ENCODE measurements at places on chromosomes 1 and 21. TPM values are rescaled to one million over a fixed set of nuclear protein-coding genes. Genes with fewer than 3 reads are reported as not detected.

GRCh38 chr1:222772996-222773379 lies 36.0 kb downstream of the FAM177B start:
- DNase-seq: no peak

OTUD3 gene
- total RNA-seq: 17.4 TPM

- no peak for DNase-seq
These were observed 41.5 kb downstream of the LHX9 start for GRCh38 chr1:197958438-197959305.

DNA sequence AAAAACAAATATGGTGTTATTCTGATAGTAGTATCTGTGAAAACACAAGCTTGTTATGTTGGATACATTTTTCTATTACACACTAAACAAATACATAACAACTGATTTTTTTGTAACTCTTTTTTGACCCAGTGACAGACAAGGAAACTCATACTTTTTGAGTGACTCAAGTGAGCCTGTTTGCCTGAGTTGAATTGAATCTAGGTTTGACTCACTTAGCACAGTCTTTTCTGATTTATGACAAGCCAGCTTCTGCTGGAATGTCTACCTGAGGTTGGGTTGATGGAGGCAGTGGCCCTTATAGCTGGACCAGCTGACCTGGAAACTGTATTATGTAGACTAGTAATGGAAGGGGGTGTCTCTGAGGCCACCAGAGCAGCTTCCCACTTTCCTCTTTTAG lies 4.2 kb upstream of the CLCA4 start:
- no peak for DNase-seq

GRCh38 chr1:198647055-198647454 lies 8.2 kb downstream of the PTPRC start:
- DNase-seq: no peak

SFN gene
- total RNA-seq: 1.5 TPM

- DNase-seq: no peak
These were observed 314.2 kb upstream of the POU3F1 start for GRCh38 chr1:38360807-38361206.

GRCh38 chr1:229272164-229273158 lies 1.6 kb downstream of the RAB4A start:
- DNase-seq: no peak

MR1 gene
- total RNA-seq: 7.5 TPM

PAPPA2 gene
- total RNA-seq: 5.1 TPM

- DNase-seq: no peak
These were observed 126.5 kb downstream of the CRYAA start for GRCh38 chr21:43295066-43295958.

GRCh38 chr1:23537296-23537973 lies 6.4 kb upstream of the E2F2 start:
- DNase-seq: no peak

GRCh38 chr1:41426201-41426890 lies 58.1 kb downstream of the EDN2 start:
- DNase-seq: no peak

- no peak for DNase-seq
These were observed 1175.9 kb upstream of the B3GALT2 start for GRCh38 chr1:194362327-194362726.

CD53 gene
- total RNA-seq: 18.7 TPM

DNA sequence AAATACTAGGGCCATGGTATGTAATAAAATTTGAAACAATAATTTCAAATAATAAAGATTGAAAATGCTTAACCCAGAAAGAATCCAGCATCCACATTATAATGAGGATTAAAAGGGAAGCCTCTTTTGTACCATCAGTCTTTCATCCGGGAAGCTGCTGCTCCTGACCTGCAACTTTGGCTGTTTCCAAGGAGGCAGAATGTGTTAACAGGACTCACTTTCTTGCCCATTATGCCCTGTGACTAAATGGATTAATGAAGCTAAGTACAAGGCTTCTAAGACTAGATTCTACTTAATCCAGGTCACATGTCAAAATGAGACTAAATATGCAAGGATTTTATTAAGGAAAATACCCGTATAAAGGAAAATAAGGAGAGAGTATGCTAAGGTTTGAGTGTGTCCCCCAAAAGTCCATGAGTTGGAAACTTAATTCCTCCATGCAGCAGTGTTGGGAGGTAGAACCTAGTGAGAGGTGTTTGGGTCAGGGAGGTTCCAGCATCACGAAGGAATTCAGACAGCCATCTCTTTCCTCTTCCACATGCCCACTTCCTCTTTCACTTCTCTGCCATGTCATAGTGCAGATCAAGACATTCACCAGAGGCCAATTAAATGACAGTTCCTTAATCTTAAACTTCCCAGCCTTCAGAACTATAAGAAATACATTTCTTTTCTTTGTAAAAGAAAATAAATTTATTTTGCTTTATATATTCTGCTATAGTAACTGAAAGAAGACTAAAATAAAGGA lies 27.7 kb downstream of the FMO2 start:
- DNase-seq: no peak

ETV3L gene
- 0.47 TPM for total RNA-seq

GRCh38 chr1:212055333-212055732 lies 19.8 kb downstream of the DTL start:
- no peak for DNase-seq

- no peak for DNase-seq
These were observed 13.4 kb upstream of the WDR26 start for GRCh38 chr1:224447971-224448370.

- peak; percentile 91 for DNase-seq
These were observed 63.5 kb upstream of the SSX2IP start for GRCh38 chr1:84753516-84754385.

OLIG2 gene
- 130 TPM for total RNA-seq

DNA sequence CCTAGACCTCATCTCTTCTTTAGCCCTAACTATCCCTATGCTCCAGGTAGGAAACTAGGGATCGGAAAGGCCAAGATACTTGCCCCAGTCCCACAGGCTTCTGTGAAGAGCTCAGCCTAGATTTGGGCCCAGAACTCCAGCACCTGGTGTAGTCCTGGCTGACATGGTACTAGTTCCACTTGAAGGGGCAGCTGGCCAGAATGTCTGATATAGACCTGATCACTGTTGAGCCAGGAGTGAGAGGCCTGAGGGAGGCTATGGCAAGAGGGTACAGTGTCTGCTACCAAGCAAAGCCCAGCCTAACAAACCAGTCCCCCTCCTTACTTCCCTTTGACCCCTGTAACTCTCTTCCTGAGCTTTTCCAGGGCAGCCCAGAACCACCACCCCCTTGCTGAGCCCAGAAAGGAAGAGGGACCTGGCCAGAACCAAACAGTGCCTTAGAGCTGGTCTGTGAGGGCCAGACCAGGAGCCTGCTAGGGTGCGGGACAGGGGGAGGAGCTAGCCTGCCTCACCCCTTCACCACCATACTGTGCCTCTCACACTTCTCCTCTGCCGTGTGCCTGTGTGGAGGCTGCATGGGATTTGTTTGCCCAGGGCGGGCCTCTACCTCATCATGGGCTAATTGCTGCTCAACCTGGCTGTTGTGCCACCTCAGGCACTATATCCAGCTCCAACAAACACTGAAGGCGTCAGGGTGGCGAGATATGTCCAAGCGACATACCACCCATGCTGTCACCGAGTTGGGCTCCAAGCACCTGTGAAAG lies 10.9 kb downstream of the POMGNT1 start:
- DNase-seq: no peak

TNNT2 gene
- 42.6 TPM for total RNA-seq

DNA sequence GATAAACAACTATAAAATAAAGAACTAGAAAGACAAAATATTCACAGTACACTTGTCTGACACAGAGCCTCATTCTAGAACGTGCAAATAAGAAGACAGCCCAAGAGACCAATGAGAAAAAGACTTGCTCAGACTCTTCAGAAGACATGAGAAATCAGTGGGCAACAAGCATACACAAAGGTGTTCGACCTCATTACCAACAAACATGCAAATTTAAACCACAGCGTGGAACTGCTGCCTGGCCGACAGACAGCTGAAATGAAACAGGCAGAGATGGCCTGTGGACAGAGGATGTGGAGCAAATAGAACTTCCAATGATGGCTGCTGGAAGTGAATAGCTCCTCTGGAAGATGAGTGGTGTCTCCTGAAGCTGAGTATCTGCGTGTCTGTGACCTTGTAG lies 22.4 kb upstream of the COL6A1 start:
- DNase-seq: no peak

DNA sequence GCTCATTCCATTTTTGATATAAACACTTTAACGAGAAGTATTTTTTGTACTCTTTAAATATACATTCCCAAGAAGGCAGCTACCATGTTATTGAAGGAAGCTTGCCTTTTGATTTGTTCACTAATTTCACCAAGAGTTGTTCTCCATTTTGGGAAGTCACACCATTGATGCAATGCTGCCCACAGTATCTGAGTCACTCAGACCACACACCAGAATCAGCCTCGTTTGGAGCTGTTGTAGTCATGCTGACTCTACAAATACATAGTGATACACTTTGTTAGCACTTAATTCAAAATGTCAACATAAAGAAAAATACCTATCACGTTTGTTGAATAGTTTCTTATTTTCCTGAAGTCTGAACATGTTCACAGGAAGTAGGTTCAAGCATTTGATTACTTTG lies 78.7 kb downstream of the PAPPA2 start:
- no peak for DNase-seq

DNA sequence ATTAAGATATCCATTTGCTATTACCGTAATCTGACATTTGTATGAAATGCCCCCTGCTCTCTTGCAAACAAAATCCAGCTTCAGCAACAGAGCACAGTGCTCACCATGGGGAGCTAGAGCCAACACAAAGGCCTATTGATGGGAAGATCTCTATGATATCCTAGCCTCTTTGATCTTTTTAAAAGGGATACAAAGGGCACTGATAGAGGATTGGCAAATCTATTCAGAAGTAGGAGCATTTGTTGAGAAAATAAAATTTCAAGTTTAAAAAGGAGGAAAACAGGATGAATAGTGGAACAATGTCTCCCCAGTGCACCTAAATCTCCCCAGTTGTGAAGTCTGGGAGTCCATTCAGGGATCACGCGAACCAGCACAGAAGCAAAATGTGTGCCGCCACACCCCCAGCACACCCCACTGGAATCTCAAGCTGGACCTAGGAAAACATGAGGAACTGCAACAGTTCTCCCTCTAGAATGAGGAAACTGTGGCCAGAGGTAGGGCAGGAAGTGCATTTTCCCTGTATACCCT lies 32.2 kb downstream of the MRAP start:
- DNase-seq: no peak

DNA sequence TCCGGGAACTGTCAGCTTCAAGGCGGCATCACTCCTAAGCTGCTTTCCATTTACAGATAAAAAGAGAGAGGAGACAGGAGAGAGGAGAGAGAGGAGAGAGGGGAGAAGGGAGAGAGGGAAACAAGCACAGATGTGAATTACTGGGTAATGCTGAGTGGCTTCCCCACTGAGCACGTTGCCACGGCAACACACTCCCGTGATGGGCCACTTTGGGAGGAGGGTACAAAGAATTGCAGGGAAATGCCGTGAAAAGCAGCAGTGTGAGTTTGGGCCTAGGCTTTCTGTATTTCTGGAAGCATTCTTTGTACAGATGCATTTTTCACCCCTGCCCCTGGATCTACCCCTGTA lies 128.0 kb upstream of the IRF2BP2 start:
- no peak for DNase-seq

DNA sequence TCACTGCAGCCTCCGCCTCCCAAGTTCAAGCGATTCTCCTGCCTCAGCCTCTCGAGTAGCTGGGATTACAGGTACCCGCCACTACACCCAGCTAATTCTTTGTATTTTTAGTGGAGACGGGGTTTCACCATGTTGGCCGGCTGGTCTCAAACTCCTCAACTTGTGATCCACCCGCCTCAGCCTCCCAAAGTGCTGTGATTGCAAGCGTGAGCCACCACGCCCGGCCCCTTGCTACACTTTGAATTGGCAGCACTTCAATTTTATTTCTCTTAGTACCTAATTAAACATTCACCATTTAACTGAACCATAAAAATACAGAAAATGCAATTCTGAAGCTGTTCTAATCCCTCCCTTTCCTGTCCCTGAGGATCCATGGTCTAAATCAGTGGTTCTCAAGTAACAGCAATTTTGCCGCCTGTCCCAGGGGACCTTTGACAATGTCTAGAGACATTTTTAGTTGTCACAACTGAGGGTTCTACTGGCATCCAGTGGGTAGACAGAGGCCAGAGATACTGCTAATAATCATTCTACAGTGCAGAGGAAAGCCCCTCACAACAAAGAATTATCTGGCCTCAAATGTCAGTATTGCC lies 4.3 kb upstream of the BCL2L15 start:
- no peak for DNase-seq

GRCh38 chr1:85278853-85279314 lies 2.5 kb upstream of the BCL10 start:
- peak; percentile 27 for DNase-seq

DNA sequence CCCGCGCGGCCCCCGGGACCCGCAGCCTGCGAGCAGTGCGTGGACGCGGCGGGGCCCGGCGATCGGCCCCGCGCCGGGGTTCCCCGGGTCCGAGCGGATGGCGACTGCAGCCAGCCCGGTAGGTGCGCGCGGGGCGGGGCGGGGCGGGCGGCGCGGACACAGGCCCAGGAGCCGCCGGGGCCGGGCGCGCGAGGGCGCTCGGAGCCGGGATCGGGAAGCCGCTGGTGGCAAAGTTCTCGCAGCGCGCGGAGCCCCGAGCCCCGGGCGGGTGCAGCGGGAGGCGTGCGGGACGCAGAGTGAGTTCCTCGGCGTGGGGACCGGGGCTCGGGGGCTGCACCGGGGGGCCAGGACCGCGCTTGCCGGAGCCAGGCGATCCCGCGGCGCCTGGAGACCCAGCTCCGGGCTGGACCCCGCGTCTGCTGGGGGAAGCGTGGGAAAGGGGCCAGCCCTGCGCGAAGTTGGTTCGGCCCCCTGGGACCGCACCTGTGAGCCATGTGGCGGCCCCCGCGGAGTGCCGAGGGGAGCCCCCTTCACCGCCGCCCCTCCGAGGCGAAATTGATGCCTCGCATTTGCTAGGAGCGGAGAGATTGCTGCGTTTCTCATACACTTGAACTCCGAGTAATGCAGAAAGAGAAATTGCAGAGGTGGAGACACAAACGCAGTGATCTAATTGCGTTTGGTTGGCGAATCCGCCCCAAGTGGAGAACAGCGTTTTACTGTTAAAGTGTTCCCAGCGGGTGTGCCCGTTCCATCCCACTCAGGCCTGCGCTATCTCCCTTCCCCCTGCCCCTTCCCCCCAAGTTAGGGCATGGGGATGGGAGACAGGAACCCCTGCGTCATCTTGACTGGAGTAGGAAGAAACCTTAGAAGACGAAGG lies 228.9 kb upstream of the TMEM51 start:
- peak; percentile 56 for DNase-seq

- DNase-seq: no peak
These were observed 2.7 kb upstream of the CD84 start for GRCh38 chr1:160581961-160582360.

GRCh38 chr21:36210779-36211659 lies 54.4 kb downstream of the DOP1B start:
- no peak for DNase-seq

- no peak for DNase-seq
These were observed 37.4 kb downstream of the UBE2T start for GRCh38 chr1:202304375-202304774.
